GM12878 (cell line): ENCODE measurements at places on chromosomes 1 and 21.

- DNase-seq: no peak
These were observed 381.7 kb upstream of the VAMP3 start for GRCh38 chr1:7389201-7389905.

DNA sequence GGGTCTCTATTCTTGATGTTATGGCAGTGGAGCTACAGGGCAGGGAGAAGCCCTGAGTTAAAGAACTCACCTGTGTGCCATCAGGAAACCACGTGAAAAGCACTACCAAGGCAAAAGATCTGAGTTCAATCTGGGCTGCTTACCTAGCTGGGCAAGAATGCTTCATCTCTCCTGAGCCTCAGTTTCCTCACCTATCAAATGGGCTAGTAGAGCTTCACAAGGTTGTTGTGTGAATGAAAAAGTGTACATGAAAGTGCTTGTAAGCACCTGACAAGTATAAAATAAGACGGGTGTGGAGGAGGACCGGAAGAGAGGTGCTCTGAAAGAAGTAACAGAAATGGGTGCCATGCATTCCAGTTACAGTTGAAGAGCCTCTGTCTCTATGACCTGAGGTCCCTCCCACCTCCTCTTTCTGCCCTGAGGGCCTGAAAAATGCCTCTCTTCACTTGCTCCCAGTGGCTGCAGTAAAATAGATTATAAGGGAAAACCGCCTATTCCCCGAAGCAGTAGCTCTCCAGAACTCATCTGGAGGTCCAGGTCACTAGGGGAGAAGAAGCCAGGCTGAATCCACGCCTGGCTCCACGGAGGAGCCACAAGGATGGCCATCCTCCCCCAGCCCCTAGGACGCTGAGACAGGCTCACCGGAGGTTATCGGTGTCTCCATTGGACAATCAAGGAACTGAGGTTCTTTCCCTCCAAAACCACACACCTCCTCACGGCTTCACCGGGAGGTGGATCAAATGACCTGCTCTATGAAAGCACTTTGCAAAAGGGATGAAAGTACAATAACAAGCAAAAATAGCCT, 1.4 kb downstream of the GPR161 start:
- DNase-seq: no peak

- peak; percentile 76 for DNase-seq
These were observed 8.1 kb upstream of the F5 start for GRCh38 chr1:169594391-169594790.

DNA sequence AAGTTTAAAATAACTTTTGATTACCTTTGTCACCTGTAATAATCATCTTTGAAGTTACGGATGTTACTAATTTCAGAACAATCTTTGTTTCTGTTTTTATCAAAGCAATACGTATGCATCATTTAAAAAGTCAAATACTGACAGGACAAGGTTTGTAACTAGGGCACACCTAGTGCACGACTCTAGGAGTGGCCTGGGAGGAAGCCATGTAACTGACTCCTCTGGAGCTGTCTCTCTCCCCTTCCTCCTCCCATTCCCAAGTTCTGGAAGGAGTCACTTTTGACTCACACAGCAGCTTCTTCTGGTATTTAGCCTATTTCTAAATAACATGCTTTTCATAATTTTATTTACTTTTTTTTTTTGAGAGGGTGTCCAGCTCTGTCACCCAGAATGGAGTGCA, 11.8 kb upstream of the RAP1GAP start:
- DNase-seq: no peak

- DNase-seq: no peak
These were observed 9.5 kb downstream of the F3 start for GRCh38 chr1:94532077-94532476.

GRCh38 chr1:223460566-223461189, 67.5 kb downstream of the CCDC185 start:
- DNase-seq: no peak
